BJ (cell line): ENCODE measurements at places on chromosomes 6 and 20.

DNA sequence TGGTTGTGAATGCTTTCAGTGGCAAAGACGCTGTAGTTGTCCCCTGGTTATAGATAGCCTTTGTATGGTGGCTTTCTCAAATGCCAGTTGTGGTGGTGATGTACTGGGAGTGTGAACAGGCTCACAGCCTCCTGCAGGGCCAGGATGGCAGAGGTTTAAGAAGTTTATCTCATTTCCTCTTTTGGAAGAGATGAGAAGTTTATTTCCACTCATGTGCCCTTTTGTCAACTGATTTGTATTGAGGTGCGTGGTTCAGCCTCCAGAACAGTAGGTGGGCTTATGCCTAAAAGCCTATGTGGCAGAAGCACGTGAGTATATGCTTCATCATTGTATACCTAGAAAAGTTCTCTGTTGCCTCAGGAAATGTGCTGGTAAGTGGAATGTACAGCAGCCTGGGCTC, 13.7 kb upstream of the ZFP57 start:
- no peak for DNase-seq

- DNase-seq: peak; percentile 46
Observed at GRCh38 chr6:73521351-73521985, 636 bp upstream of the EEF1A1 start.

DNA sequence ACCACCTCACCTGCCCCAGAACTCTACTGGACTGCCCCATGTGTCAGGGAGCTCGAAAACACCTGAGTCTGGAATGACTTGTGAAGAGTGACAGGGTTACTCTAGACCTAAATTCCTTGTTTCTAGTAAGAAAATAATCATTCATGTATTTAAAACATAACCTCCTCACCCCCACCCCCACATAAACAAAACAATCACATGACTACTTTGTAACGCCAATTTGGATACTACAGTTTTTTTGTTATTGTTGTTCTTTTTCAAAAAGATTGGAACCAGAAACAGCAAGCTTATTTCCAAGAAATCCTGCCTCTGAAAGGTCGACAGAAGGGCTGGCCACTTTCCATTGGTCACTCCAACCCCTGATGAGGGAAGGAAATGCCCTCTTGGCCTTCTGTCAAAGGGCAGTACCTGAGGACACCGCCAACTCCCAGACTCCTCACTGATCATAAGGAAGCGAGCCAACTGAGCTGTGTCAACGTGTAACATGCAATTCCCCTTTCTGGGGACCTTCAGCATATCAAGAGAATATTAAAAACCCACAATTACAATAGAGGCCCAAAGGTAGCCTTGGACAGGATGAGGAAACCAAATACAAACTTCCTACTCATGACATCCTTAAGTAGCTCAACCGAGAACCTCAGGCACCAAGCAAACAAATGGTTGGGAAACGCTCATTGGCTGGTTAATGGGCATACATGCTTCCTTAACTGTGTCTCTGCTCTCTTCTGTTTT, 2.6 kb downstream of the MCUR1 start:
- no peak for DNase-seq

DNA sequence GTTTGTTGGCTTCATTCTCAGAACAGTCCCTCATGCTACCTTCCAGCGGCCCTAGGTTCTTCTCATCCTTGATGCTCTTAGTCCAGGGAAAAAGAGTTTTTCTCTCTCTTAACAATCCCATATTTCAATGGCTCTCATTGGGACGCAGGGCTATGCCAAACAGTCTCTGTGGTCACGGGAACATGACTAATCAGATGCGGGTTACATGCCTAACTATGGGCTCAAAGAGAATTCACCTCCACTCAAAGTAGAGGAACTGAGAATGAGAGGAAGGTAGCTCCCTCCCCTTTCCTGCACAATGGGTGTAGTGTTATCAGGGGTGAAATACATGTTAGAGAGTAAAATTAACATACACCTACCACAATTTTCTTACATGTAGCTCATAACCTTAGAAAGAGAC, 18.1 kb upstream of the ATRN start:
- DNase-seq: no peak

DNA sequence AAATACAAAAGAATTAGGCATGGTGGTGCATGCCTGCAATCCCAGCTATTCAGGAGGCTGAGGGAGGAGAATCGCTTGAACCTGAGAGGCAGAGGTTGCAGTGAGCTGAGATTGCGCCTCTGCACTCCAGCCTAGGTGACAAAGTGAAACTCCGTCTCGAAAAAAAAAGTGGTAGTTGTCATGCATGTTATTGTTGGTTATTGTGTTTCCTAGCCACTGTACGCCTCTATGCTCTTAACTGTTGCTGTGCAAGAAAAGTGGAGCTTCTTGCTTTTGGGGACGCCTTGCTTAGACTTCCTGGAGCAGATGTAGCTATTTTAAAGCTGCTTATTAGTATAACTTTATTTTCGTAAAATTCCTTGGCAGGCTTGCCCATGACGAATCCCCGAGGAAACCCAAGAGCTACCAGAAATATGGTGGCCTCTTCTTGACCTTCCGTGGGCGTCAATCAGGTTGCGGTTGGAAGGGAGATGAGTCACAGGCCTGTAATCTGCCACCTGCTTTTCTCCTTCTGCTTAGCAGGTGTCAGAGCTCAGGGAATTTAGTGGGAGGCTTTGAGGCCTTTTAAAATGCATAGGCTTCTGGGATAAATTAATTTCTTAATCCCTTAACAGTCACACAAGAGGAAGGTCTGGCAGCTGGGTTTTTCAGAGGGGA, 17.3 kb downstream of the GABRR2 start:
- DNase-seq: peak; percentile 92

GRCh38 chr6:23647045-23647444, 479.0 kb upstream of the NRSN1 start:
- DNase-seq: no peak

DNA sequence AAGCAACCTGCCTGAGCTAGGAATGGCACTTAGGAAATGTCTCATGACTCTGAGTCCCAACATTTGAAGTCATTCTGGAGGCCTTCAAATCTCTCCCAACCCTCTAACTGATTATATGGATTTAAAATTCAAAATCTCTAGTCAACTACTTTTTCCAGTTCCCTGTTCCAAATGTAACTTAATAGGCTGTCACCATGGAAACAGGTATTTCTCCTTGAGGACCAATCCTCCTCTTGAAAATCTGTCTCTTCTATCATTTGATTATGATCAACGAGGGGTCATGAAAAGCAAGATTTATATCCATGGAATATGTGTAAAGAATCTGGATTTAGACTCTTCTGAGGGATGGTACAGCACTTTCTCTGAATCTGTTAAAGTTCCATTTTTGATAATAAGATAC, 127.3 kb upstream of the DTNBP1 start:
- no peak for DNase-seq

DNA sequence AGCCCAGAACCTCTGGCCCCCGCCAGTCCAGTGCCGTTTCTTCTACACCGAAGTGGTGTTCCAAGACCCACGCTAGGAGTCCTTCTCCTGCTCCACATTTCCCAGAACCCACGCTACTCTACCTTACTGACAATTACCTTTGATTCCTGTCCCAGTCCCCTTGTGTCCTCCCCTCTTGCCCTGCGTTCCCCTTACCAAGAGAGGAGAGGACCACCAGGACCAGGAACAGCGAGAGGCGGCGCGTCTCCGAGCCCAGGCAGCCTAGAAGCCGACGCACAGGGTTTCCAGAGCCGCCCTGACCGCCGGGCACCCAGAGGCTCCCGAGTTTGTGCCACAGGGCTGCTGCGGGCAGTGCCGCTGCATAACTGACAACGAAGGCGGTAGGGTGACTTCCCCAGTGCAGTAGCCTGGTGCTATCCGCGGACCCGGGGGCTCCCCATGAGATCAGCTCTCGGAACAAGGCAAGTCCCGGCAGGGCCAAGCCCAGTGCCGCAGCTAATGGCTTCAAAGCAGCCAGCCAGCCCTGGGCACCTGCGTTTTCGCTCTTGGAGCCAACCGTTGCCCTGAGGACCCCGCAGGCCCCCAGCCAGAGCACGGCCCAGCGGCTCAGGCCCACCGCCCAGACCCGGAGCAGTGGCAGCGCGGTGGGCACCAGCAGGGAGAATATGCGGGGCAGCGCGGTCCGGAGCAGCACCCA, 512 bp downstream of the TAP1 start:
- no peak for DNase-seq

- no peak for DNase-seq
Observed at GRCh38 chr6:138026342-138026741, 80.9 kb downstream of the PERP start.

DNA sequence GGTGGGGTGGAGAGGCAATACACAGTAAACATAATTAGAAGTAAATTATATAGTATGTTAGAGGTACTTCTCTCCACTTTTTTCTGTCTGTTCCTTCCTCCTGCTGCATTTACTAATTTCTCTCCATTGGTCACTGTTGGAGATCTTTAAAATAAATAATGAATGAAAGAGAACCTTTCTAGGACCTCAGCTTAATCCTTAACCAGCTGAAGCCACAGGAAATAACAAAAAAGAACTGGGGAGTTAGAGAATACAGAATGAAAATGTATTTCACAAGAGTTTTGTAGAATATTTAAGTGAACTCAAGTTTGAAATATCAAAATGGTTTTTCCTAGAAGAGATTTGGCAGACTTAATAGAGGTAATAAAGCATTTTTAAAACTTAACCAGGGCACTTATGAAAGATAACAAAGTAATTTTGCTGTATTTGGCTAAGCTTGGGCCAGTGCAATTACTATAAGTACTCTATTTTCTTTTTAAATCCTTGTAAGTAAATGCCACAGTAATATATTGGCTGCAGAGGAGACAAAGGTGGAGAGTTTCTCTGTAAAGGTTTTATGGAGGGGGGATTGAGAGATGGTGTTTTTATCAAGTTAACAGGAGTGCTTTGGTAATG, 405.0 kb downstream of the CDKAL1 start:
- DNase-seq: no peak

DNA sequence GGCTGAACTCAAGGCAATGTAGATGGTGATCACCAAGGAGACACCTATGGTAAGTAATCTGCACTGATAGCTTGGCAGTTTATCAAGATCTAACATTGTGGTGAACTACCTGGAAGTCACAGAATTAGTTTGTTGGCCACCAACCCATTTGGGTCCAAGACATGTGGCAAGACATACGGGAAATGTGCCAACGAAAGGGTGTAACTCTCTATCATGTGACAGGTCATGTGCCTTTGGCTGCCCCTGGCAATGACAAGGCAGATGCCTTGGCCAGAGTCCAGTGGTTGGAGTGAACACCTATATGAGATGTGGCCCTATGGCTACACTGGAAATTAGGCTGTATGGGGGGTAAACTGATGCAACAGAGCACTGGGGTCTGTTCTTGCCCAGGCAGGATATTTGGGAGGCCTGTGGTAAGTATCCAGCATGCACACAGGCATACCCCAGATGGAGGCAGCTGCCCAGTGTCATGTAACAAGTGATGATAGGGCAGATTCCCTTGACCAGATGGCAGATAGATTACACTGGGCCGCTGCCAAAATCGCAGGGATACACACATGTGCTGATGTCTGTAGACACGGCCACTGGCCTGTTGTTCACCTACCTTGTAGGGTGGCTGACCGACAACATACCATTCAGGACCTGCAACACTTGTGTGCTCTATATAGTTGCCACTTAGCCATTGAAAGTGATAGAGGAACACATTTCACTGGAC, 35.5 kb upstream of the HSF2 start:
- no peak for DNase-seq

DNA sequence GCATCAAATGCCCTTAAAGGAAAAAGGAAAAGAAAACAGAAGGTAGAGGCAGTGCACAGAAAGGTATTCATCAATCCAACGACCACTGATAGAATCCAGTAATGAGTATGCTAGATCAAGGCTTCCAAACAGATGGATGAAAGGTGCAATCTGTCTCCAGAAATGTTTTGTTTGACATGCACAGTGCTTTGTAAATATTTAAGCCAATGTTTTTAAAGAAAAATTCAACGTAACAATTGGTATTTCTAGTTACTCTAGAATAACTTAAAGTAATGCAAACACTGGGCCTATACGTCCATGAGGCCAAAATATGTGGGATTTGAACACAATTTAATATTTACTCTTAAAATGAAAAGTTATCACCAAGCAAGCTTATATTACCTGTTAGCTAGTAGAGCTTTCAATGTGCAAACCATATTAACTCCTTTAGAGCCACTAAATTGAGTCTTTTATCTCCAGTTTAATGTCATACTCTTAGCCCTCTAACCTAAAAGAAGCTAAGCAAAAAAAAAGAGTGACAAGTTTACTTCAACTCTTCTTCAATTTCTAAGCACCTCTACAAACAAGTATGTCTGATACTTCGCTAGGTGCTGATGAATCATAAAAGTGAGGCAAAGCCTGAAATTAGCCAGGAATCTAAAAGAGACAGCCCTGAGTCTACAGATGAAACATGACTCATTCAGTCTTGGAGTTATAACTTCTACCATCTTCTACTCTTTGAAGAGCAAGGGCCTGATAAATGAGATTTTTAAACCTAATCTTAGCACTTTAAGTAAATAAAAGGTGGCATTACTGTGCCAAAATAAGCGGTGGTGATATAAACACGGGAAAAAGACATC, 169.8 kb downstream of the PTPRK start:
- DNase-seq: no peak

DNA sequence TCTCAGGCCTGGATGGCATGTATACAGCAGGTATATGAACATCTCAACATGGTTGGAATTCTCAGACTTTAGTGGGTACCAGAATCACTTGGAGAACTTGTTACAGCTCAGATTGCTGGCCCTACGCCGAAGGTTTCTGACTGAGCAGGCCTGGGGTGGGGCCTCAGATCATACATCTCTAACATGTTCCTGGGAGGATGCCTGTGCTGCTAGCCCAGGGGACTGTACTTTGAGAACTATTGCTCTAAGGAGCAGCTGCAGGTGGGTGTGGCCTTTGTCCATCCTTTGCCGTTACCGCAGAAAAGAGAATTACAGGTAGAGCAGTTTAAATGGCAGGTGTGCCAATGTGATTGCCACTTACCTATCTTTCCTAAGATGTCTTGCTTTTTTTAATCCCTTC, 310.5 kb upstream of the JAG1 start:
- no peak for DNase-seq

- no peak for DNase-seq
Observed at GRCh38 chr6:5679270-5679669, 327.5 kb downstream of the NRN1 start.

GRCh38 chr20:51463998-51464397, 78.5 kb downstream of the NFATC2 start:
- DNase-seq: no peak

GRCh38 chr6:166930354-166930891, 25.9 kb downstream of the RNASET2 start:
- DNase-seq: no peak

DNA sequence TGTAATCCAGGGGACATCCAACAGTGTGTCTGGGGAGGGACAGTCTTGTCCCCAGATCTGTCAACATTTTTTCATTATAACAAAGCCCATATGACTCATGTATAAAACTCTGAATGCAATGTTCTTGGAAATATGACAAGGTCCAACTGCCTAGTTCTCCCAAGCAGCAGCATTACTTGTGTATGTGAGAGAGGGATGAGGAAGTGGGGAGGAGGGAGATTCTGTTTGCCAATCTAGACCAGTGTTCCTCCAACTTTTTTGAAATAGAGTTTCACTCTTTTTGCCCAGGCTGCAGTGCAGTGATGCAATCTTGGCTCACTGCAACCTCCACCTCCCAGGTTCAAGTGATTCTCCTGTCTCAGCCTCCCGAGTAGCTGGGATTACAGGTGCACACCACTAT, 394.8 kb downstream of the DHX35 start:
- DNase-seq: no peak
